ENCODE measurements at places on chromosomes 7 and 10. TPM values are rescaled to one million over a fixed set of nuclear protein-coding genes. Genes with fewer than 3 reads are reported as not detected.

GRCh38 chr7:8783229-8783628 is 349.8 kb downstream of the NXPH1 start:
- no peak for DNase-seq

GRCh38 chr7:2641406-2642393 is 9.9 kb downstream of the TTYH3 start:
- DNase-seq: peak; percentile 81

DNA sequence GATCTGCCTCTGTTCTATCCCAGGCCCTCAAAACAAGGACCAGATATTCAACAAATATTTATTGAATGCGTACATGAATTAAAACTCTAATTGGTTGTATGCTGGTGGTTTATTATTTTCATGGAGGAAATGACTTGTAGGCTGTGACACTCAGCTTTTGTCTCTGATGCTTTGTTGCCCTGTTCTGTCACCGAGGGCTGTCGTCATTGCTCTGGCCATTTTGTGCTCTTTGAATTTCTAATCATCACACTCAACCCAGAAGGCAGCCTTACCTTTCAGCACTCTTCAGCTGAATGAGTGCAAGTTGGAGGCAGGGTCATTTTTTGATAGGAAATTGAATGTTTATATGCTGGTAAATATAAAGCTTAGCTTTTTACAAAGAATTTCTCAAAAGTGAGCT is 14.5 kb downstream of the SRGN start:
- DNase-seq: no peak

TCAF2 gene
- total RNA-seq: 5.7 TPM

- DNase-seq: no peak
Observed at GRCh38 chr7:70630440-70630817, 501.5 kb upstream of the GALNT17 start.

GRCh38 chr7:22234227-22234626 is 122.7 kb downstream of the RAPGEF5 start:
- DNase-seq: no peak

SPAG6 gene
- total RNA-seq: not detected

- DNase-seq: no peak
Observed at GRCh38 chr10:46526682-46527038, 29.8 kb downstream of the GPRIN2 start.

Measured in tibial nerve (tissue), 4 donors.